ENCODE measurements at places on chromosomes 7 and 10. TPM values are rescaled to one million over a fixed set of nuclear protein-coding genes. Genes with fewer than 3 reads are reported as not detected.
A peak's percentile ranks its signal among the peaks of the same experiment; 100 is the strongest.

KNDC1 gene
- total RNA-seq = 0.66 TPM

ASB10 gene
- total RNA-seq = not detected

PNLIPRP3 gene
- total RNA-seq = 0.17 TPM

SPOCK2 gene
- 12.1 TPM for total RNA-seq

VWA2 gene
- 0.52 TPM for total RNA-seq

SDK1 gene
- total RNA-seq = 18.6 TPM

NRF1 gene
- total RNA-seq = 16.9 TPM

RGS10 gene
- total RNA-seq = 41.6 TPM

GRCh38 chr10:110323503-110323902, 18.8 kb upstream of the SMNDC1 start:
- H3K4me3 ChIP-seq = no peak overlapping the region
- no peaks in the 10 kb centered on the region for H3K36me3 ChIP-seq
- no peaks in the 10 kb centered on the region for H3K27me3 ChIP-seq
- peak; percentile 87 for DNase-seq
- H3K27ac ChIP-seq = no peak overlapping the region

- peaks cover 8% of the 10 kb centered on the region for H3K4me1 ChIP-seq
- H3K27me3 ChIP-seq = no peaks in the 10 kb centered on the region
- no peaks in the 10 kb centered on the region for H3K36me3 ChIP-seq
- H3K4me3 ChIP-seq = no peak overlapping the region
- no peak for DNase-seq
These were observed 320.8 kb upstream of the NFE2L3 start for GRCh38 chr7:25831062-25831691.

DNA sequence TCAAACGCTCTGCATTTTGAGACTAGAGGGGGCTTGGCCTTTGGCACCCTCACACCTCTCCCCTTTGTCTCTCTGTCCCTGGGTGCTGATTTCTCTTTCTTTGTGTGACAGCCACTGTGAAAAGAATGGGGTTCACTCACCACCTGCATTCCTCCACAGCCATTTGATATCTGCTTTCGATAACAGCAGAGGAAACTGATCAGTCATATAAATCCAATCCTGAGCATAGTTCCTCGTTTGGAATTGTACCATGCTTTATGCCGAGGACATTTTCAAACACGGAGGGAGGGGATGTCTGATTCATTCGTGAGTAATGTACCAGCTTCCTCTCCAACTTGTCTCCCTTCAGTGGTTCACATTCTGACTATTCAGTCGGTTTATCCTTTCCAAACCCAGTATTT, 15.8 kb downstream of the MET start:
- no peaks in the 10 kb centered on the region for H3K27me3 ChIP-seq
- H3K4me3 ChIP-seq = no peak overlapping the region
- H3K27ac ChIP-seq = no peak overlapping the region
- H3K4me1 ChIP-seq = peaks cover 4% of the 10 kb centered on the region

DNA sequence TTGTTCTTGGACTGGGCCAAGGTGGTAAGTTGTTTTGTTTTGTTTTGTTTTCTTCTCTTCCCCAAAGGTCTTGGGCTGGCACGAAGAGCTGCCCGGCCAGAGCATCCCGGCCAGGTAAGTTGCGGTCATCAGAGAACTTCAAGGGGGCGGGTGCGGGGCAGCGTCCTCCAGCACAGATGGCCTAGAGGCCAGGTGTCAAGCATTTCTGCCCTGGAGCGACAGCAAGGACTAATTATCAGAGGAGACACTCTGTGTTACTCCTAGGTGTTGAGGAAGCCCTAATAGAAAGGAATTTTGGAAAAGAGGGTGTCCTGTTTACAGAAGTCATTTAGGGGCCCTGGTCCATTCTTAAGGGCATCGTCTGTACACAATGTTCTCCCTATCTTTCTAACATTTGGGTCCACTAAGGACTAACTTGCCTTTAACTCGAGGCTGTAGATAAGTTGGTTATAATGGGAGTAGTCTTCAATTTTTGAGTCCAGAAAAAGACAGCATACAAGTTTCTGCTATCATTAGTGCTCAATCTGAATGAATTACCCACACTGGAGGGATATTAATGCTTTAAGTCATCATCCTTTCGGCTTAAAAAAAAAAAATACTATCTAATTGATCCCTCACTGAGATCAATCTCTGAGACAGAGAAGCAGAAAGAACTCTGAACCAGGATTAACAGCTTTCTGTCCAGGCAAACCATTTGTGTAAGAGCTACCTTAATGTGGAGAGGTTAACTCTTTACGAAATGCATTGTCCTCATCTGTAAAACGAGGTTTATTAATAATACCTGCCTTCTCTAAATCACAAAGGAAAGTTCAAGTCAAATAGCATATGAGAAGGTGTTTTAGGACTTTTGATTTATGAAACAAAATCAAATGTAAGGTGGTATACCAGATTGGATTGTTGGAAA, 1.5 kb downstream of the ITGB8 start:
- peak overlapping the region; percentile 88 for H3K4me3 ChIP-seq
- no peaks in the 10 kb centered on the region for H3K36me3 ChIP-seq
- DNase-seq = no peak
- no peaks in the 10 kb centered on the region for H3K27me3 ChIP-seq

DNA sequence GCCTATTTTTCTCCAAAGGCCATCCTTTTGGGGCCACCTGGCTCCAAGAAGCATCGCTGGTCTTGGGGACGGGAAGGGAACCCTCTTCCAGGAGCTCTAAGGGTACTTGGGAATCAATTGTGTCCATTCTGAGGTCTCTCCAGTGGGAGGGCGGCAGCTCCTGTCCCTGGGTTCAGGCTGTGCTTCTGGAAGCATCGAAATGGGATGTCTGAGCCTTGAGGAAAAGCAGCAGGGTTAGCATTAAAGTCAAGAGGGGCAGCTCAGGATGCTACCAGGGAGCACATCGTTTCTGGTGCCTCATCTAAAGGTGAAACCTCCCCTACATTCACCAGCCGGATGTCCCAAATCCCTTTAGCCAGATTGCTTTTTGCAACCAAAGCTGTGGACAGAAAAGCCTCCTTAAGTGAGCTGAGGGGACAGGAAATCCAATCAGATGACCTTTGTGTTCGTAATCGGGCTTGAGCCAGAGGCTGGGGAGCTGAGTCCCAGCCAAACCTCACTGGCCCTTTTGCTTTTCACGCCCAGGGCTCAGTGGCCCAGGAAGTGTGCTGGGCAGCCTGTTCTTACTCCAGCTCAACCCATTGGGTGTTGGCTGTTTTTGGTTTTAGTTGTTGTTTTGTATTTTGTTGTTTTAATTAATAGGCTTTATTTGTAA, 88.8 kb upstream of the ANLN start:
- peak overlapping the region; percentile 48 for H3K27ac ChIP-seq
- peaks cover 41% of the 10 kb centered on the region for H3K36me3 ChIP-seq
- no peak overlapping the region for H3K4me3 ChIP-seq
- no peaks in the 10 kb centered on the region for H3K27me3 ChIP-seq

DNA sequence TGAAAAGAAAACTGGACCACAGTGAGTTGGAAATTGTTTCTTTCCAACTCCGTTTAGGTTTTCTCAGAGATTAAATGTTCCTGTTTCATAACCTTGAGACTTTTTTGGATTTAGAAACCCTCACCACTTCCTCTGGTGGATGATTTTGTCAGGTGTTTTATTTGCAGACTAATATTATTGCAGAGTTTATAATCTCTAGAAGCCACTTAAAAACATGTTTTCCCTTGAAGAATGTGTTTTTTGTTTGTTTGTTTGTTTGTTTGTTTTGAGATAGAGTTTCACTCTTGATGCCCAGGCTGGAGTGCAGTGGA, 520 bp upstream of the MICU1 start:
- H3K4me3 ChIP-seq = peak overlapping the region; percentile 82
- no peak for DNase-seq
- H3K27me3 ChIP-seq = no peaks in the 10 kb centered on the region
- peaks cover 20% of the 10 kb centered on the region for H3K4me1 ChIP-seq
- H3K27ac ChIP-seq = peak overlapping the region; percentile 80

GRCh38 chr7:44689427-44689826, 59.2 kb upstream of the ZMIZ2 start:
- no peaks in the 10 kb centered on the region for H3K27me3 ChIP-seq
- no peak for DNase-seq
- H3K4me1 ChIP-seq = peaks cover 6% of the 10 kb centered on the region
- no peak overlapping the region for H3K4me3 ChIP-seq
- H3K27ac ChIP-seq = no peak overlapping the region
- H3K36me3 ChIP-seq = peaks cover 51% of the 10 kb centered on the region

DNA sequence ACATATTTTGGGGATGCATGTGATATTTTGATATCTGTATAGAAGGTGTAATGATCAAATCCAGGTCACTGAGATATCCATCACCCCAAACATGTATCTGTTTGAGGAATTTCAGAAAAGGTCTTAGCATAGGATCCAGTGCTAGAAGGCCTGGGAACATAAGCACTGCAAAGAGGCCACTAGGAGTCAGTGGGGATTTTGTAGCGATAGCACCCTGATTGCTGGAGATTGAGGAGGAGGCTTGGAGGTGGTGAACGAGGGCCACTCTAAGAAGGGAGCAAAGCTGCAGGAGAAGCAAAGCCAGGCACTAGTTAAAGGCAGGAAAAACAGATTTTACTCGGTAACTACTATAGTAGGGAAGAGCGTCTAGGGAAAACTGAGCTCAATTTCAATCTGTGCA, 324.0 kb downstream of the LHFPL3 start:
- H3K27ac ChIP-seq = no peak overlapping the region
- H3K4me3 ChIP-seq = no peak overlapping the region
- no peak for DNase-seq
- H3K27me3 ChIP-seq = no peaks in the 10 kb centered on the region

- H3K4me1 ChIP-seq = peaks cover 72% of the 10 kb centered on the region
- no peaks in the 10 kb centered on the region for H3K36me3 ChIP-seq
- H3K27me3 ChIP-seq = no peaks in the 10 kb centered on the region
- DNase-seq = no peak
- H3K27ac ChIP-seq = peak overlapping the region; percentile 10
These were observed 174.1 kb downstream of the SKAP2 start for GRCh38 chr7:26690135-26690805.

GRCh38 chr10:13869295-13869664, 282.5 kb downstream of the PRPF18 start:
- H3K36me3 ChIP-seq = no peaks in the 10 kb centered on the region
- H3K4me3 ChIP-seq = no peak overlapping the region
- no peaks in the 10 kb centered on the region for H3K27me3 ChIP-seq
- peaks cover 5% of the 10 kb centered on the region for H3K4me1 ChIP-seq
- H3K27ac ChIP-seq = no peak overlapping the region

GRCh38 chr10:96576277-96576980, 10.4 kb downstream of the TM9SF3 start:
- H3K27me3 ChIP-seq = no peaks in the 10 kb centered on the region
- peaks cover 7% of the 10 kb centered on the region for H3K36me3 ChIP-seq
- H3K4me1 ChIP-seq = peaks cover 80% of the 10 kb centered on the region
- DNase-seq = no peak
- H3K4me3 ChIP-seq = no peak overlapping the region
- no peak overlapping the region for H3K27ac ChIP-seq

- no peaks in the 10 kb centered on the region for H3K27me3 ChIP-seq
- H3K27ac ChIP-seq = no peak overlapping the region
- H3K4me3 ChIP-seq = no peak overlapping the region
- H3K4me1 ChIP-seq = no peaks in the 10 kb centered on the region
- no peak for DNase-seq
These were observed 38.2 kb downstream of the ABCB5 start for GRCh38 chr7:20653636-20654035.

DNA sequence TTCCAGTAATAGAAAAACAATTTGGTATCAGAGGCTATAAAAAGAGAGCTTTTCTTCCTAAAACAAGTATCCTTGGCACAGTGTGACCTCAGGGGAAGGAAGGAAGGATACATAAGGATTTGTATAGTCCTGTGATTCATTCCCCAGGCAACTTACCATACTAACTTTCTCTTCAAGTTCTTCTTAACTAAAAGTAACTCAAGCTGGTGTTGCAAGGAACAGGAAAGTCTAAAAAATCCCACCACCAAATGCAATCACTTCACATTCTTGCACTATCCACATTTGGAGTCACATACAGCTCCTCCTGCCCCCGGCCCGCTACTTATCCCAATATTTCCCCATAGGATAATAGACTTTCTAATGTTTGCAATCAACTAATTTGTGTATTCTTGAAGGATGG, 84.8 kb downstream of the PRKAG2 start:
- DNase-seq = no peak
- H3K4me1 ChIP-seq = peaks cover 11% of the 10 kb centered on the region
- H3K27ac ChIP-seq = no peak overlapping the region
- no peaks in the 10 kb centered on the region for H3K36me3 ChIP-seq

DNA sequence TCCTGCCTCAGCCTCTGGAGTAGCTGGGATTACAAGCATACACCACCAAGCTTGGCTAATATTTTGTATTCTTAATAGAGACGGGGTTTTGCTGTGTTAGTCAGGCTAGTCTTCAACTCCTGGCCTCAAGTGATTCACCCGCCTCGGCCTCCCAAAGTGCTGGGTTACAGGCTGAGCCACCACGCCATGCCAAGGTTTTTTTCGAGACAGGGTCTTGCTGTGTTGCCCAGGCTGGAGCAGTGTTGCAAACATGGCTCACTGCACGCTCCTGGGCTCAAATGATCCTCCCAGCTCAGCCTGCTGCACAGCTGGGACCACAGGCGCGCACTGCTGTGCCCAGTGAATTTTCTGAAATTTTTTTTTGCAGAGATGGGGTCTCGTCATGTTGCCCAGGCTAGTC, 3.3 kb upstream of the SEC31B start:
- no peaks in the 10 kb centered on the region for H3K27me3 ChIP-seq
- DNase-seq = no peak
- H3K36me3 ChIP-seq = peaks cover 56% of the 10 kb centered on the region
- peaks cover 34% of the 10 kb centered on the region for H3K4me1 ChIP-seq
- no peak overlapping the region for H3K4me3 ChIP-seq

DNA sequence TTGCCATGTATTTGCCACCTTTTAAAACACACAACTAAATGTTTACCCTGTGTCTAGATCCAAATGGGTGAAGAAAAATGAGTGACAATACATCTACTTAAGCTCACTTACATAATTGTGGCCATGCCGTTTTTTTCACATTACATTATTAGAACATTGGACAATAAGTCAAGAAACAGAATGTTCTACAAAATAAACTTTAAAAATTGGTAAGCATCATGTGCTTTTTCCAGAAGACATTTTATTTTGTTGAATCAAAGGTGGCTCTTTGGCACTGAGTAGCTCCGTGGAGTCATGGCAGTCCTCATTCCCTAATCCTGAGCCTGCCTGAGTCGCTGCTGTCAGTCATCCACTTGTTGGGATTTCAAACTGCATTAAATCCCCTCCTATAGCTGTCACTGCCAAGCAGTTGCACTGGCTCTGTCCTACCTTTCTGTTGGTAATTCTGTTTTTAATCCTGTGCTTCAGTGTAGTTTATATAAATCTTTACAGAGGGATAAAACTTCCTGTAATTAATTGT, 32.3 kb downstream of the CAV1 start:
- H3K36me3 ChIP-seq = peaks cover 13% of the 10 kb centered on the region
- peak overlapping the region; percentile 50 for H3K27ac ChIP-seq
- no peaks in the 10 kb centered on the region for H3K27me3 ChIP-seq
- DNase-seq = no peak
- H3K4me3 ChIP-seq = no peak overlapping the region

DNA sequence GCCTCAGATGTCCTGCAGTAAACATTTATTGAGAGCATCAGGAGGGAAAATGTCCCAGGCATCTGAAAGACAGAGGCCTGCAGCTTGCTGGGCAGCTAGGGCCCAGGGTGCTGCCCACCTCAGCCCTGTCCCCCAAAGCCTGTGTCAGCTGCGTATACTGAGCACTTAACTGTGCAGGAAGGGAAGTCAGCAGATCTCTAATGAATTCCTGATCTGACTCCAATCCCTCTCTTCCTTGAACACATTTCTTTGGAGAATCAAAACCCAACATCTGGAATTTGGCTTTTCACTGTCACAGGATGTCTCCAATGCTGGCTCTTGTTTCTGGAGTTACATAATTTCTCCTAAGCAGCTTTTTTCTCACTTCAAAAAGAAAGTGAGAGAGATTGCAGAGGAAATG, 364.7 kb upstream of the NFE2L3 start:
- peak overlapping the region; percentile 79 for H3K27ac ChIP-seq
- peak; percentile 64 for DNase-seq
- H3K4me1 ChIP-seq = peaks cover 62% of the 10 kb centered on the region
- H3K36me3 ChIP-seq = no peaks in the 10 kb centered on the region
- no peak overlapping the region for H3K4me3 ChIP-seq
